GM06990 (cell line): ENCODE measurements at places on chromosomes 7 and 10.
A peak's percentile ranks its signal among the peaks of the same experiment; 100 is the strongest.

- DNase-seq, result no peak
Observed at GRCh38 chr10:63641799-63642198, 120.6 kb downstream of the REEP3 start.

DNA sequence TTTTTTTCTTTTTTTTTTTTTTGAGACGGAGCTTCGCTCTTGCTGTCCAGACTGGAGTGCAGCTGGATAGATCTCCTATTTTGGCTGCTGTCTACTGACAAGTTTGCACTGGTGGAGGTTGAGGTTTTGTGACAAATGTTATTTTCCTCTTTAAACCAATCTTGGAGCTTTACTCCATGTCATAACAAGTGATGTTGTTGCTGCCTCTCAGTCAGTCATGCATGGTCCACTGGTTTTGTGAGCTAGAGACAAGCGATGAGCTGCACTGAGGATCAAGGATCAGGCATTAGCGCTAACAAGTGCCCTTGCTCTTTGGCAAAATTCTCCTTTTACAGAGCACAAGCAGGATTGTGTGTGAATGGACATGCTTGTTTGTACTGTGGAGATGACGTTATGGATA is 805 bp upstream of the WDFY4 start:
- peak; percentile 45 for DNase-seq

DNA sequence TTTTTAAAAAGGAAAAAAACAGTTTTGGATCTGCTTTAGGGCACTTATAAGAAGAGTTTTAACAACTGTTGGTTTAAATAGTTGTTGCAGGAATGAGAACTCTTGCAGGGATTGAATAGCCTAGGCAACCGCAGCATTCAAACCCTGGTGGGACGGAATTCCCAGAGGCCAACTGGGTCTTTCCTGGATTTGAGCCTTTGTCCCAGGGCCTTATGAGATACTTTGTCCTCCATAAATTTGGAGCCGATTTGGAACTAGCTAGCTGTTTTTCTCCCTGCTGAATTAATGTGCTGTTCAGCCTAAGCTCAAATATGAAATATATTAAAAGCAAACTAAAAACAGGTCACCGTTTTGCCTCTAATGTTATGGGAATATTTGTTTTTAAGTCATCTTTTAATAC is 109.6 kb downstream of the LRMDA start:
- DNase-seq, result no peak

- DNase-seq, result no peak
Observed at GRCh38 chr7:152762056-152762455, 2.5 kb downstream of the ACTR3B start.

GRCh38 chr7:27032839-27033238 is 63.0 kb downstream of the HOXA1 start:
- DNase-seq, result no peak

DNA sequence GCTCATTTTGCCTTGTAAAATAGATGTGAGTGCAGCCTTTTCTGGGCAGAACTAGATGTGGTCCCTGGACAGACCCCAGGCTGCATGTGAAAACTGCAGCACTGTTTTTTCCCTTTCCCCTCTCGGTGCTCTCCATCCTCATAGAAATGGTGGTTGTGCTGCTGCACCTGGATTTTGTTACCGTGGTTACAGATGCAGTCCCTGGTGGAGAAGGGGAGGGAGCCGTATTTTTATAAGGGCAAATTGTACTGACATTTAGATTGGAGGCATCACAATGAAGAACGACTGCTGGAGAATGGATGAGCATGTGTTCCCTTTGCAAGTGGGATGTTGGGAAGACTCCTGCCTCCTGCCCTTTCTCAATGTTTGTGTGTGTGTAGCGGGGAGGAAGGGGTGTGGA is 469.9 kb downstream of the CCSER2 start:
- no peak for DNase-seq
